Activated naive CD8-positive, alpha-beta T cell treated with anti-CD3 and anti-CD28 coated beads, Interleukin-2, amount 50 U/mL, for 24 hours (primary cell): ENCODE measurements at places on chromosomes 16 and 17.

- peak; percentile 70 for DNase-seq
Observed at GRCh38 chr17:19513897-19514488, 19.7 kb upstream of the SLC47A1 start.

DNA sequence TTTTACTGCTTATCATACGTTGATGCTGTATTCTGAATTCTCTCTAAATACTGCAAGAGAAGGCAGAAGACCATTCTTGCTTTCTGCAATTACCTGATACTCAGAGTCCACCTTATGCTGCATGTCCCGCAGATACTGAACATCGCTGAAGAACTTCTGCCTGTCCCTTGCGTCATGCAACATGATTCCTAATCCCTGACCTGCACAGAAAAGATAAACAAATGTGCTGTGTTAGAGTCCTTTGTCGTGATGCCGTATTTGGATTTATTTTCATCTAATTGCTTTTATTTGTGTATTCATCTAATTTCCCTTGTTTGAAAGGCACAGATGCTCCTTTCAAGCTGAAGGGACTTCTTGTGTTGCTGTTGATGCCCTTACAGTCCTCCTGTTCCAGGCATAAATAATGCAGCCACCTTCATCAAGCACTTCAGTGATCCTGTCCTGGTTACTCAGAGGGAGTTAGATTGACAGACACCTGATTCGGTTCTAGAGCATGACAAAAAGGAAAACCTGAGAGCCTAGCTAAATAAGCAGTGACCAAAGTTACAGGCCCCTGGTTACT is 6.5 kb downstream of the MARCHF10 start:
- no peak for DNase-seq

DNA sequence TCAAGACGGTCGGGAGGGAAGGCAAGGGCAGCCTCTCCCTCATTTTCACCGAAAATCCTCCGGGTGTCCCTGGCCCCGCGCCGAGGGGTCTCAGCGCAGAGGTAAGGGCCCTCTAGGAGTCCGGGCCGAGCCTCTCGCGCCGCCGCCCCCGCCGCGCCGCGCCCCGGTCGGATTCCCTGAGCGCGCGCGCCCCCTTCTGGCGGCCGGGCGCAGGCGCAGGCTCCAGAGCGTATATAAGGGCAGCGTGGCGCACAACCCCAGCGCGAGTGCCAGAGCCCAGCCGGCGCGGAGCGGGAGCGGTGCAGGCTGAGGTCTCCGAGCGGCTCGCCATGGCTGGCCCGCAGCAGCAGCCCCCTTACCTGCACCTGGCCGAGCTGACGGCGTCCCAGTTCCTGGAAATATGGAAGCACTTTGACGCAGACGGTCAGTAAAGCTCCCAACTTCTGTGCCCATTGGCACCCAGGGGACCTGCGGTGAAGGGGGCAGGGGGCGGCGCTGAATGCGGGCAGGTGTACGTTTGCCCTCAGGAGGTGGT is at the start of gene CALB2:
TSS of gene CALB2 (plus strand) at position 260 of the 535 bp plus-strand sequence. CDS start at position 330, 70 bp downstream.
- DNase-seq, result peak; percentile 74

DNA sequence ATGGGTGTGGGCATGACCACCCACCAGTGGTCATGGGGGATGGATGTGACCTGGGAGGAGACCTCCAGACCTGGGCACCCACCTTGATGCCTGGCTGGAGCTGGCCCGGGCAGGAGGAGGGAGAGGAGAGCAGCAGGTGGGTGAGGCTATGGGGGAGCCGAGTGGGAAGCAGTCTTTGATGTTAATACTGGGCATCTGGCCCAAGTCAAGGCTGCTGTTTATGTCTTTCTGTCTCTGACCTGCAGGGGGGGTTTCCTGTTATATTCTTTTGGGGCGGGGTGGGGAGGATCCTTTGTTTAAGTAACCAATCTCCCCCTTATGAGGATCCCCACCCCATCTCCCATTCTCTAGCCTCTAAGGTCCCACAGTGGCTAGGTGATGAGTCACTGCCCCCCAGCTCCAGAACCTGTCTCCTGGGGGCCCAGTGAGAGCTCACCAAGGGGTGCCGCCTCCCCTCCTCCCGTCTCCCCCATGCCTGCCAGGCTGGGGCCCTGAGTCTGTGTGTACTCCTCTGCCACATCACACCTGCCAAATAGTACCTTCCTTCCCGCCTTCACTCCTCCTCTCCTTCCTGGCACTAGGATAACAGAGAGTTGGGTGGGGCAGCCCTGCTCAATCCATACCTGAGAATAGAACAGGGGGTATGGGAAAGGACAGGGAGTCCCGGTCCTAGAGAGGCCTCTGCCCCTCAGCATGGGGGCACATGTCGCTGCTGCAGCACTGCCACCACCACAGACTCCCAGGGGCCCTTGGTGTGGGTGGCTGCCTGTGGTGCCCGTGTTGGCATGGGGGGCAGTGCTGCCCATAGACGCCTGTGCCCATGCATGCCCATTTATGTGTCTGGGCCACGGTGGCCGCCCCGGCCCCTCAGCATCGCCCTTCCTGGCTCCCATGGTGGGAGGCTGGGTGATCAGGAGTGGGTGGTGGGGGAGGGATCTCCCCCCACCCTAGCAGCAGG is 7.3 kb downstream of the THRA start:
- peak; percentile 47 for DNase-seq

- peak; percentile 38 for DNase-seq
Observed at GRCh38 chr17:44829523-44830358, at the start of gene GJC1. TSS of gene GJC1 (minus strand) at chr17:44830287. CDS start at chr17:44805817, 24,470 bp downstream.

DNA sequence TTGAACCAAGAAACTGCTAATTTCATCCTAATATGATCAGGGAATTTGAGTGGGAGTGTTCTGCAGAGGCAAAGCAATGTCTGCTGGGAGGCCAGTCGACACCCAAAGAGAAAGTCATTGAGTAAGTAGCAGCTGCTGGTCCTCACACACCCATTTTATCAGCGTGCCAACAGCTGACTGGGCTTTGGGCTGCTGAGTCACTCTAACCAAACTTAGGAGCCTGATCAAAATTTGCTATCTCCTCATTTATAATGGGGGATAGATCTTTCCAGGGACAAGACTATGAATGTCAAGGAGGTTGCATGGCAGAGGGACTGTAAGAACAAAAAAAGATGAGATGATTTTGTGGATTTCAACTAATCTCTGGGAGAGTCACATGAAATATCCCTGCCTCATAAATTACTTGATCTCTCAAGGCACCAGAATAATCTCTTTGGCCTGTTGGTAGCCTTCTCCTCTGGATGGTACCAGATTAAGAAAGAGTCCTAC is 32.9 kb downstream of the CPSF4L start:
- DNase-seq, result peak; percentile 18

DNA sequence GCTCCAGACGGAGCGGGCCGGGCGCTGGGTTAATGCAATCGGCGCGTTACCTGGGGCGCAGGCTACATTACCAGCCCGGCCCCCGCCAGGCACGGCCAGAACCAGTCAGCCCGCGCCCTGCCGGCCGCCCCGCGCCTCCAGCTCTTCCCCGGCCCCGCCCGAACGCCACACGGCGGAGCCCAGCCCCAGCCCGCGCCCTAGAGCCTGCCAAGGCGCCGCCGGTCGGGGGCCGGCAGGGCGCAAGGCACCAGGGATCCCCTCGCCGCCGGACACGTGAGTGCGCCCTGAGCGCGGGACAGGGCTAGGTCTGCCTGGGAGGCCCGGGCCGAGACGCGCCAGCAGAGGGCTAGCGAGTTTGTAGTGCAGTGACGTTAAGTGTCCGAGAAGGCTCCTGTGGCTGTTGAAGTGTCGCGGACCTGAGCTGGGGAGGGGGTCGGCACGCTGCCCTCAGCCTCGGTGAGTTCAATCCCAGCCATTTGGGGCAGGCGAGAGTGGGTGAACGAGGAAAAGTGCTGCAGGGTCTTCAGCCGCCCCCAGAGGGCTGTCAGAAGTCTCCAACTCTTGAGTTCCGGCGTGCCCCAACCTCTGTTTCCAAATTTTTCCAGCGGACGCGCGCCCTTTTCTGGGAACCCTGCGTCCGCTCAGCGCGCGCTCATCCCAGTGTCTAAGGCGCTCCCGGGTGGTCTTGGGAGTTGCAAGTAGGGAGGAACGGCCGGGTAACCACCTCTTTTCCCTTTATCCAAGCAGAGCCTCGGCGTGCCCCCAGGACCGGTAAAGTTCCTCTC is at the start of gene SLC6A2:
TSS of gene SLC6A2 (plus strand) at position 92 of the 785 bp plus-strand sequence. CDS start 707 bp downstream, outside the sequence.
- DNase-seq, result no peak

GRCh38 chr16:67651847-67652246 is 6.9 kb downstream of the CARMIL2 start:
- DNase-seq, result no peak

DNA sequence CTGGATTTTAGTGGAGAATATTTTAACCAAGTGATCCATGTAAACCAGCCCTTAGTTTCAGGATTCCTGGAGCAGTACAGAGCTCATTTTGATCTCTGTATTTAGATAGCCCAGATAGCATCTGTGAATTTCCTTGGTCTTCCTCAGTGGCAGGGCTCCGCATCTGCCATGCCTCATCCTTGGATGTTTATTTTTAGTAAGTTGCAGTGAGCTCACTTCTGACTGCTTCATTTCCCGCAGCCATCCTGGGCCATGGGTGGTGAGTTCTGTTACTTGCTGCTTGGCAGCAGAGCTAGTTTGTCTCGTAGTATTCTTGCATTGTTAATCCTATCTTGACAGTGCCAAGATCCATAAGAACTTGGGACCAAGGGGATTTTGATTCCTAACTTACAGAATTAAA is 33.7 kb downstream of the IST1 start:
- DNase-seq, result no peak

DNA sequence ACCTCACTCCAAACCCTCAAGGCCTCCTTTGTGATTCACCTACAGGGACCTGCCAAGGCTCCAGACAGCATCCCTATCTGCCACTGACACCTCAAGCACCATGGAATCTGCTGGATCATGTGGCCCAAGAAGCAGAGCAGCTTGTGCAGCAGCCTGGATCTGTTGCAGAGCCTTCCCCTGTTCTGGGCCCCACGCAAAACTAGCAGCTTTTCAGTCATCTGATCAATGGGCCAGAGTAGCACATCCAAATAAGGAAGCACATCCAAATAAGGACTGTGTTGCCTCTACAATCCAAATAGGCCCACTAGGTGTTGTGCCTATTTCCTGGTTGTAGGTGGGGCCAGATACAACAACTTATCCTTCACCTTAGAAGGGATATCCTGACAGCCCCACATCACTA is 97.1 kb upstream of the GNAO1 start:
- no peak for DNase-seq

GRCh38 chr17:59634632-59635541 is 15.2 kb downstream of the CLTC start:
- DNase-seq, result no peak

DNA sequence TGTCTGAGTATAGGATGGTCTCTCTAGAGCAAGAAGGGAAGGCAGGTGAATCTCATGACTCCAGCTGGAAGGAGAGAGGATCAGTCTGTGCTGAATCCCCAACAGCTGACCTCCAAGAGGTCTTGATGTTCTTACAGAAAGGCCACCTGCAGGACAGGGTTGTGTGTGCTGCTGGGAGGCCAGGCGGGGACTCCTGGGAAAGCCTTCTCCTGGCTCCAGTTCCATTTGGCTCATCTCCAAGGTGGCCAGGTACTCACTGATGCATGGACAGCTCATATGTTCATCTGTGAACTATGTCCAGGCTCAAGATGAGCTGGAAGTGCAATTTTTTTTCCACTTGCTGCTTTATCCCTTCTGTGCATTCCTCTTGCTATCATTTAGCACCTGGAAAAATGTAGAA is 730.2 kb upstream of the RBFOX1 start:
- no peak for DNase-seq

DNA sequence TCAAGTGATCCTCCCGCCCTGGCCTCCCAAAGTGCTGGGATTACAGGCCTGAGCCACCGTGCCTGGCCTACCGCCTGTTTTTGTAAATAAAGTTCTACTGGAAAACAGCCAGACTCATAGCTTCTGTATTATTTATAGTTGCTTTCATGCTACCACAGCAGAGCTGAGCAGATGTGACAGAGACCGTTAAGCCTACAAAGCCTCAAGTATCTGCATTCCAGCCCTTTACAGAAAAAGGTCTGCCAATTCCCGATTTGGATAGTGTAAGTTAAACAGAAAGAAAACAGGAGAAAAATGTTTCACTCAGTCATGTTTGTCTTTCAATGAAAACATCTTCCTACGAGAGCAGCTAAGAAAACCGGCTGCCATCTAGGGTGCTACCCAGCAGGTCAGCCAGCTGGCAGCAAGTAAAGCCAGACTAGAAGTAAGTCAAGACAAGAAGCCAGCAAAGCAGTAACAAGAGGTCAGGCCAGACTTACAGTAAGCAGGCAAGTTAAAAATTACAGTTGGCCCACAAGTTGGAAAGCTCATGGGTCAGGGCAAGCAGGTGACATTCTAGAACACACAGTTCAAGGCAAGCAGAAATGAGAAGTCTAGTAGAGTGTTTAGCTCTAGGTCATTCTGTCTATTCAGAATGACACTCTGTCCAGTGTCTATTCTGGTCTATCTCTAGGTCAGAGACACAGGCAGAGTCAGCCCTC is 17.7 kb downstream of the NCBP3 start:
- DNase-seq, result no peak

GRCh38 chr17:27564463-27564862 is 66.5 kb upstream of the LGALS9 start:
- no peak for DNase-seq

DNA sequence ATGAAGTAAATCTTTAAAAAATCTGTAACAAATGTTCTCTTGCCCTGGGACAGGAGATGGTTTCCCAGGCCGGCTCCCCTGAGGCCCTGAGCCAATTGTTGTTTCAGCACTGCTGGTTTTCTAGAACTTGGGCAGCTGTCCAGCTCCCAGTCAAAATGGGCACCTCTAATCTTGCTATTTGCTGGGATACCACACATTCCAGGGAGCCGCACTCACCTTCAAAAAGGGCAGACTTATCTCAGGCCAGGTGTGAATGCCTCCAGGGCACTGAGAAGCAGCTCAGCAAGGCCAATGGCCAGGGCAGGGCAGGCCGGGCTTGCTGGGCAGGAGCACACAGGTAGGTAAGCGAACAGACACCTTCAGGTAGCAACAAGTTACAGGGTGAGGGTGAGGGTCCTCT is 24.4 kb downstream of the TRIM16 start:
- DNase-seq, result no peak

- no peak for DNase-seq
Observed at GRCh38 chr17:76421044-76421407, 31.9 kb downstream of the UBE2O start.

DNA sequence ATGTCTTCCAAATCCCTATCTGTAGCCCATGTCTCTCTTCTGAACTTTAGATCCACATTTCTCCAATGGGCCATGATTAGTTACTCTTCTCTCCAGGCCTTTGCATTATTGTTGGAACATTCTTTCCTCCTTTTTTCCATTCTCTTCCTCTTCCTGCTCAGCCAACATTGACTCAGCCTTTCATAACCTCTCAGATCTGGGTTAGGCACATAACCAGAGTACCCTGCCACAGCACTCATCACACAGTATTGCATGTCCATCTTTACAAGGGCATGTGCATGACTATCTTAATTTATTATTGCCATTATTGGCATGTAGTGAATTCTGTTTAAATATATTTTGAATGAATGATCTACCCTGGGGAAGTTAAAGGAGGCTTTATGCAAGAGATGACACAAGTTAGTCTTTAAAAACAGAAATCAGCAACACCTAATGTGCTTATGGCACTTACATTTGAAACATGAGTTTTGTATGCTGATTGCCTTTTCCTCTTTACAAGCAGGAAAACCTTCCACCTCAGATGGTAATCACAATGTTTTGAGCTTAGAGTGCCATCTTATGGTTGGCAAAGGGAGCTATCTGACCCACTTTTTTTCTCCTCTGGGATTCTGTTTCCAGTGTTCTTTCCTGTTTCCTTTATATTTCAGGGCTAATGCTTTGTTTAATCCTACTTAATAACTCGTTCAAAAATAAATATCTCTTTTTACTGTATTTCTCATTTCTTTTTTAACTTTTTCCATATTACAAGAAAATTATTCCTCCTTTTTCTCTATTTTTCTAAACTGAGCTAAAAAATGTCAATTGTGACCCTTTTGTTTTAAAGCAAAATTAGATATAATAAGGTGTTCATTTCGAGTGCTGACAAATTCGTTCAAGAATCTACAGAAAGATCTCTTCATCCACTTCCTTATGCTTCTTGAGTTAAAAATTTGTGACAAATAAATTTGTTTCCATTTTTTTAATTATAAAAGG is 151.0 kb upstream of the RBL2 start:
- DNase-seq, result no peak
